ENCODE measurements at places on chromosomes 13 and 19.

DNA sequence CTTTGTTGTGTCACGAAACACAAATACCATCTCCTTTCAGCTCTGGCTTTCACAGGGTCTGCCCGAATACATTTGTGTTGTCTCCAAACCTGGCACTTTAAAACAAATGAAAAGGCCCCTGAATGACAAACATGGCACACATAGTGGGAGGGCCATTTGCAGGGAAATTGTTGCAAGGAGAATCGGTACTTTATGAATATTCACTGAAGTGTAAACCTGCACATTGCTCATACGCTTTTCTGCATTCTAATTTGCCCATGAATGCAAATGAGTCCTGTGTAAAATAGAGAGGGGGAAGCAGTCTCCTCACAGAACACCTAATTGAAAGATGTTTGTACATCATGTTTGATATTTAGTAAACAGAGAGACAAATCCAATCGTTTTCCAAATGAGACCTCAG lies 82.7 kb upstream of the PCDH8 start:
- DNase-seq, result no peak

GRCh38 chr19:6020972-6021805 lies 43.2 kb upstream of the RANBP3 start:
- DNase-seq, result no peak

DNA sequence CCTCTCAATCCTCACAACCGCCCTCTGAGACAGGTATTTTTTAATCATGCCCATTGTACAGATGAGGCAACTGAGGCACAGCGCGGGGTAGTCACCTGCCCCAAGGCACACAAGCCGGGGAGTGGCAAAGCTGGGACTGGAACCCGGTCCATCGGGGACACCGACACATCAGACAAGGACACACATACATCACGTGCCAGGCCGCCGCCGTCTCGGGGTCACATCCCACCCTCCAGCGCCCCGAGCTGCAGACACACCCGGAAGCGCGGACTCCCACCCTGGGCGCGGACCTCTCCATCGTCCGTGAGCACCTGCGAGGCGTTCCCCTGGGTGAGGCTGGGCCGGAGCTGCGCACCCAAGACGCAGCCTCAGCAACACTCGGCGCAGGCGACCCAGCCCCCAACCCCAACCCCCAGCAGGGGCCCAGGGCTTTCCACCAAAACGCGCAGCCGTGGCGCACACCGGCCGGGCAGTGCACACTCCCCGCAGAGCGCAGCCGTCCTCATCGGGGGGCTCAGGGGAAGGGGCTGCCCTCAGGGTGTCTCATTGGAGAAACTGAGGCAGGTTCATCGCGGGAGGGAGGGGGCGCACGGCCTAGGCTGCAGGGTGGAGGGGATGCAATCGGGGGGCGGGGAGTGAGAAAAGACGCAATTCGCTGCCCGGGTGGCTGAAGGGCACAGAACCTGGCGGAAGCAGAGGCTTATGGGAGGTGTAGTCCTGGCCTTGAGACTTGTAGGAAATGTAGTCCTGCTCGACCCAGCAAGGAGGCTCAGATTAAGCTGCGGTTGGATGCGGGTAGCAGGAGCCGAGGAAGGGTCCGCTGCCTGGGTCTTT lies 1.9 kb upstream of the LMTK3 start:
- peak; percentile 66 for DNase-seq

- DNase-seq, result no peak
Observed at GRCh38 chr13:84865783-84866221, 933.4 kb downstream of the SLITRK6 start.

- no peak for DNase-seq
Observed at GRCh38 chr13:27980280-27980998, 8.1 kb downstream of the URAD start.

DNA sequence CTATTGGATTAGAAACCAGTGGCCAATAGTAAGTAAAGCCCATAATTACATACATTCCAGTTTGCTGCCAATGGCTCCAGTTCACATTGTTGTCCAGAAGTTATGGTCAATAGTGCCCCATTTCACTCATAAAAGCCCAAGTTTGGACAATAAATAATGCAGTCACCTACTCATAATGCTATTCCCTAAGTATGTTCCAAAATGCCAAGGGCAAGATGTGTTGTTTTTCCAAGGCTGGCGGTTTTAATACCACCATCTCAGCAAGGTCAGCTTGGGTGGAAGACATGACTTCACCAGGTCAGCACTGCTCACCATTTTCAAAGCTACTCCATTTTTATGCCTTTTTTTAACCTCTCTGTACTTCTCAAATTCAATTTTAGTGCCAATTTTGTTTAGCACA lies 32.7 kb downstream of the KCTD12 start:
- DNase-seq, result no peak

- no peak for DNase-seq
Observed at GRCh38 chr13:20964904-20965303, 62.4 kb upstream of the XPO4 start.

DNA sequence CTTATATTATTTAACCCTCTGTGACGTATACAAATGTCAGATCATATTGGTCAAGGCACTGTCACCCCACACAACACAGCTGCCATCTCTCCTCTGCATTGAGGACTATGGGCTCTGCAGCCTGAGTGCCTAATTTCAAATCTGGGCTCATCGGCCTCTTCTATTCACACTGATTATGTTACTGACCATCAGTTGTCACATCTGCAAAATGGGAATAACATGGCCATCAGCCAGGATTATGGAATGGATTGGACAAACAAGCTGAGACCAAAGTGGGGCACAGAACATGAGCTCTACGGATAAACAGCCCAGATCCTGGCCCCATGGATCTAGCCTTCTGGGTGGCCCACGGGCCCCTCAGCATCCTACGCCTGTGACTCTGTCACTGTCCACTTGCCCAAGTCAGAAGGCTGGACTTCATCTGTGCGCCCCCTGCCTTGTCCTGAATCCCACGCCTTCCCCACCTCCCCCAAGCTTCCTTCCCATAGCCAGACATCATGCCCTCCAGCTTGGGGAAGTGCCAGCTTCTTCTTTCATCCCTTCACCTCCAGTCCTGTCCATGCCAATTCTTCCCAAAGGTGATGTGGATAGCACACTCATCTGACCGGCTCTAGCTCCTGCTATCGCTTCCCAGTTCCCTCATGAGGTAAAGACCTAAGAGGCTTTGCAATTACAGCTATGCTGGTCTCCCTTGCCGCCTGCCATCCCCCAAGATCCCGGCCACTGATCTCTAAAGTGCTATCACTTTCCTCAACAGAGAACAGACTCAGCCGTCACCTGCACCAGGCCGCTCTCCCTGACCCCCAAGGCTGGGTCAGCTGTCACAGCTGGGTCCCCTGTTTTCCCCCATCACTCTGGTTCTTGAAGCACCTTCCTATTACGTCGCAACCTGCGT lies 872 bp downstream of the FARSA start:
- peak; percentile 64 for DNase-seq

DNA sequence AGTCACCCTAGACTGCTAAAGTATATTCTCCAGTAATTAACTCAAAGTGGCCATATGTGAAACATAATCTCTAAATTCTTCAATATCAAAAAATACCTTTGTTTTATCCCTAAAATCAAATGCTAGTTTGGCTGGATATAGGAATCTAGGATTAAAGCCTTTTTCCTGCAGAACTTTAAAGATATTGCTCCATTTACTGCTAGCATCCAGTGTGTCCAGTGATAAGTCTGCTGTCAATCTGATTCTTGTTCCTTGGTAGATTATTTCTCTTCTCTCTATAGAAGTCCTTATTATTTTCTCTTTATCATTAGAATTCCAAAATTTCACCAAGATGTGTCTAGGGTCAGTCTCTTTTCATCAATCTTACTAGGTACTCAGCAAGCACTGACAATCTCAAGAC lies 384.6 kb downstream of the FGF14 start:
- DNase-seq, result no peak

GRCh38 chr13:65913173-65913572 lies 1317.0 kb downstream of the PCDH9 start:
- no peak for DNase-seq

GRCh38 chr13:37923236-37923635 lies 53.7 kb upstream of the TRPC4 start:
- DNase-seq, result no peak

DNA sequence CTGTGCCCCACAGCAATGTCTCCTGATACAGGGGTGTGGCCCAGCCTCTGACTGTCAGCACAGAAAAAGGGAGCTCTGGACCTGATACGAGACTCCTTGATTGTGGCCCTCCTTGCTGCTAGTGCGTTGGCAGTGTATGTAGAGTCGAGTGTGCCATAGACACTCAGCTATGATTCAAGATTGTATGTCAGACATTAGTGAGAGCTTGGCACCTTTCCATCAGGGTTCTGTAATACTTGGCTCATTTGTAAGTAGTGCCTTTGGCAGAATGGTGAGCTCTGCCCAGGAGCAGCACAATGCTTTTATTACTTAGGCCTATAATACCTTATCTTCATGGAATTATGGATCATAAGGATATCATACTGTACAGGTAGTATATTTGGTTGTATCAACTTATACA lies 83.4 kb downstream of the ATP8A2 start:
- DNase-seq, result no peak

- DNase-seq, result no peak
Observed at GRCh38 chr13:64510747-64511146, 2719.4 kb downstream of the PCDH9 start.

DNA sequence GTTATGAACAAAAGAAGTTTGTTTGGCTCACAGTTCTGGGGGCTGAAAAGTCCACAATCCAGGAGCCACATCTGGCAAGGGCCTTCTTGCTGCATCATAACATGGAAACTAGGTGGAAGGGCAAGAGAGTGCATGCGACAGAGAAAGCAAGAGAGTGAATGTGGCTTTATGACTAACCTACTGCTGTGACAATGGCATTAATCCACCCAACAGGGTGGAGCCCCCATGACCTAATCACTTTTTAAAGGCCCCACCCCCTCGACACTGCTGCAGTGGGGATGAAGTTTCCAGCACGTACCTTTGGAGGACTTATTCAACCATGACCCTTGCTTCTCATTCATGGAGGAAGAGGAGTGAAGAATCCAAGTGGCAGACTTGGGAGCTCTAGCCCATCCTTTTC lies 30.0 kb upstream of the RFXAP start:
- DNase-seq, result no peak

- peak; percentile 22 for DNase-seq
Observed at GRCh38 chr19:1402411-1403070, 1.2 kb upstream of the GAMT start.

DNA sequence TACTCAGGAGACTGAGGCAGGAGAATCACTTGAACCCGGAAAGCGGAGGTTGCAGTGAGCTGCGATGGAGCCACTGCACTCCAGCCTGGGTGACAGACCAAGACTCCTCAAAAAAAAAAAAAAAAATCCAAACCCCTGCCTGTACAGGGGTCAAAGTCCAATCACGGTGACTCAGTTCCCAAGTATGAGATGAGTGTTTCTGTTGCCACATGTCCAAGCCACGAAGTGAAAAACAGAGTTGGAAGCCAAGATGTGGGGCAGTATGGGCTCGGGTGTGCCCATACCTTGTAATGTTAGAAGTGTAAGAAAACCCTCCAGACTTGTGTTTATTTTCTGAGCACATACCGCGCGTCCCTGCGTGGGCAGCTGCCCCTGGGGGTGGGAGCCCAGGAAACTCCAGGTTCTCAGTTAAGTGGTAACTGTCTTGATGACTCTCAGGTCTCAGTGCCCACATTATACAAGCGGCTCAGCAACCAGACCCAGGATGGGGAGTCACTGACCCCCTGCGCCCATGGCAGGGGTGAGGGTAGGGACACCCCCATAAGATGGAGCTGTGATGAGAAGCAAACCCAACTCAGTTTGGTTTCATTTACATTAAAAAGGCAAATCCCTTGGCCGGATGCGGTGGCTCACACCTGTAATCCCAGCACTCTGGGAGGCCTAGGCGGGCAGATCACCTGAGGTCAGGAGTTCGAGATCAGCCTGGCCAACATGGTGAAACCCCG lies 1.2 kb upstream of the GPX4 start:
- peak; percentile 68 for DNase-seq

DNA sequence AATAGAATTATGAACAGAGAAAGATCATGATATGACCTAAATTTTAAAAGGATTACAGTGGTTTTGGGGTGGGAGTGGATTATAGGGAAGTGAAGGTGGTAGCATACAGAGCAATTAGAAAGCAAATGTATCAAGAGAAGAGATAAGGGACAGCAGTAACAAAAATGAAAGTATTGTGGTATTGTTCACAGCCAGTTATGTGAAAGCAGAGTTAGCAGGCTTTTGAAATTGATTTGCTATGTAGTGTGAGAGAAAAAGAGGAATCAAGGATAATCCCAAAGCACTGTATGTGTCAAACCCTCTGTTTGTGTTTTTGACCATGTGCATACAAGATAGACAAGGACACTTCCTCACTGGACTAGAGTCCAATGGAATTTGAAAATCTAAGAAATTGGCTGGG lies 1721.4 kb downstream of the PCDH9 start:
- DNase-seq, result no peak

- peak; percentile 51 for DNase-seq
Observed at GRCh38 chr19:46014941-46015686, 7.7 kb downstream of the PGLYRP1 start.

DNA sequence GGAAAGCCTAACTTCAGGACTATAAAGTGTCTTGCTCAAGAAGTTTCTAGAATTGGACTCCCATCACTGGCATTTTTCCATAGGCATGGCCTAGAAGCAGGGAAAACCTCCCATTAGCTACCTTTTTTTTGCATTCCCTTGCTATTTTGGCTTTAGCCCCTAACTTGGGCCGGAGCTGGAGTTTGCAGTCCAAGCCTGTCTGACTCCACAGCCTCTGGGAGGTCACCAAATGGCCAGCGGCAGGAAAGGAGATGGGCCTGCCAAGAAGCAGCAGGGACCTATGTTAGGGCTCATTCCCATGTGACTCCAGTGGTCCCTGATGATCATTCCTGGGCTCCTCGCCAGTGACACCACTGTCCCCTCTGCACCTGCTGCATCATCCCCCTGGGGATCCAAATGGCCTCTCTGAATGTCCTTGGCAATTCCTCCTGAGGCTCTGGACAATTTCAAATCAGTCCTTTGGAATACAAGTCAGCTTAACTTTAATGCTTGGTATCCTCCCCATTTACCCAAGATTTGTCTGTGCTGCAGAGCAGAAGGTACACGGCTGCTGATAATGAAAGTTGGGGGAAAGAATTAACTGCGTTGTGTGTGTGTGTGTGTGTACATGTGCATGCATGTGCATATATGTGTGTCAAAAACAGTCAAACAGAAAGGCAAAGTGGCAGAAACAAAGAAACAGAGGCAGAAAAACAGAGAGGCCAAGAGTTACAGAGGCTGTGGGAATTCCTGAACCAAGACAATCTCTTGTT lies 69.8 kb upstream of the SERP2 start:
- no peak for DNase-seq

GRCh38 chr19:49786376-49786820 lies 19.6 kb downstream of the AP2A1 start:
- no peak for DNase-seq

- DNase-seq, result no peak
Observed at GRCh38 chr13:86792153-86792651, 879.0 kb upstream of the SLITRK5 start.

DNA sequence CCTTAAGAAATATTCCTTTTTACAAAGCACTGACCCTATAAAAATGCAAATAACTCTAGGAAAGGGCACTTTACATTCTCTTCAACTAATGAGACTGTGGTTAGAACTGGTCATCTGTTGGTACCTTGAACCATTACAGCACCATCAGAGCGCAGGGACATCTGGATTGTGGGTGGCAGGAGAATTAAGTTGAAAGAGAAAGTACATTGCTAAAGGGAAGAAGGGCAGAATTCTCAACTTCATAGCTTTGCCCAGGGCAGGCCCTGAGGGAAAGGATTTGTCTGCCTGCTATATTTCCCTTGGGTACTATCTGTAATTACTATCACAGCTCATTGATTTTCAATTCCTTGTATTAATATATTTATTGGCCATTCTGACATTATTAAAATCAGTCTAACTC lies 196.8 kb downstream of the KLF12 start:
- DNase-seq, result no peak
